ENCODE measurements at places on chromosomes 1 and 21. TPM values are rescaled to one million over a fixed set of nuclear protein-coding genes. Genes with fewer than 3 reads are reported as not detected.

GRCh38 chr1:183871142-183871541 lies 66.2 kb downstream of the RGL1 start:
- H3K27ac ChIP-seq: no peak overlapping the region
- no peak for DNase-seq
- H3K27me3 ChIP-seq: peaks cover 15% of the 10 kb centered on the region
- no peaks in the 10 kb centered on the region for H3K4me1 ChIP-seq

DNA sequence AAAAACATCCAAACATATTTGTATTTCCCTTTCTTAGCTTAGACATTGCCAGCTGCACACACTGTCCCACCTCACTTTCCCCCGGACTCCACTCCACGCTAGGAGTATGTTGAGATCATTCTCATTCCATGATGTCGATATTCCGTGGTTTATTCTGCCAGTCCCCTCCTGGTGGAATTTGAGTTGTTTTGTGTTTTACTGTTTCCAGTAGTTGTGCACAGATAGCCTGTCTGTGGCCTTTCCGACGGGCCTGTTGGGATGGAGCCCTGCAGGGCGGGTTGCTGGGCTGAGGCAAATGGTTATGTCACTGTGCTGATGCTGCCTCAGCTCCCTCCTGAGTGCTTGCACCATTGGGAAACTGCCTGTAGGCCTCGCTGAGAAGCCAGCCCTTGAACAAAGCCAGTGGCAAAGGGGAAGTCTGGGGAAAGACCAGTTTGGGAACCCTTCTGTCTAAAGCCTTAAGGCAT lies 12.8 kb downstream of the TRAPPC10 start:
- H3K27me3 ChIP-seq: no peaks in the 10 kb centered on the region
- H3K36me3 ChIP-seq: peaks cover 18% of the 10 kb centered on the region
- H3K4me3 ChIP-seq: no peak overlapping the region
- no peak for DNase-seq

DNA sequence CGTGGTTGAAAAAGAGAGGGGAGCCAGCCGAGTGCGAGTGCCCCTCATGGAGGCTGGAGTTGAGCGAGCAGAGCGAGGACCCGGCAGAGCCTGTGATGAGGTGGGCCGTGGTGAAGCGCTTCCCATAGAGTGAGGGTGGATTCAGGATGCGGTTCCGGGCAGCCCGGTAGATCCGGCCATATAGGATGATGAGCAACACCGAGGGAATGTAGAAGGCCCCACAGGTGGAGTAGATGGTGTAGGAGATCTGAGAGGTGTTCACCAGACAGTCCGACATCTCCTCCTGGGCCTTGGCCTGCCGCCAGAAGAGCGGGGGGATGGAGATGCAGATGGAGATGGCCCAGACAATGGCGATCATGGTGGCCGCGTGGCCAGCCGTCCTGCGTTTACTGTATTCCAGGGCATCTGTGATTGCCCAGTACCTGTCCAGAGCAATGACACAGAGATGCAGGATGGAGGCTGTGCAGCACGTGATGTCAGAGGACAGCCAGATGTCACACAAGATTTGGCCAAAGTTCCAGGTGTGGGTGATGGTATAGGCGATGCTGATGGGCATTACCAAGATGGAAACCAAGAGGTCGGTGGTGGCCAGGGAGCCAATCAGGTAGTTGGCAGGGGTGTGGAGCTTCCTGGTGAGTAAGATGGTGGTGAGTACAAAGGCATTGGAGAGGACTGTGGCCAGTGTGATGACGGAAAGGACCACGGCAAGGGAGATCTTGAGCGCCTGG lies 23.7 kb downstream of the HTR1D start:
- H3K4me1 ChIP-seq: no peaks in the 10 kb centered on the region
- no peak overlapping the region for H3K4me3 ChIP-seq
- DNase-seq: no peak
- no peaks in the 10 kb centered on the region for H3K36me3 ChIP-seq
- peaks cover 56% of the 10 kb centered on the region for H3K27me3 ChIP-seq

GRCh38 chr1:84773195-84773594 lies 82.9 kb upstream of the SSX2IP start:
- H3K27ac ChIP-seq: no peak overlapping the region
- H3K27me3 ChIP-seq: peaks cover 2% of the 10 kb centered on the region
- no peak for DNase-seq
- no peaks in the 10 kb centered on the region for H3K4me1 ChIP-seq
- no peak overlapping the region for H3K4me3 ChIP-seq

The OR10K1 gene
- total RNA-seq: not detected

The ICOSLG gene
- total RNA-seq: 0.62 TPM

- no peaks in the 10 kb centered on the region for H3K4me1 ChIP-seq
- H3K36me3 ChIP-seq: peaks cover 7% of the 10 kb centered on the region
- no peak overlapping the region for H3K27ac ChIP-seq
- H3K27me3 ChIP-seq: no peaks in the 10 kb centered on the region
Observed at GRCh38 chr1:90964444-90965035, 57.3 kb downstream of the ZNF644 start.

The L1TD1 gene
- total RNA-seq: 0.09 TPM

DNA sequence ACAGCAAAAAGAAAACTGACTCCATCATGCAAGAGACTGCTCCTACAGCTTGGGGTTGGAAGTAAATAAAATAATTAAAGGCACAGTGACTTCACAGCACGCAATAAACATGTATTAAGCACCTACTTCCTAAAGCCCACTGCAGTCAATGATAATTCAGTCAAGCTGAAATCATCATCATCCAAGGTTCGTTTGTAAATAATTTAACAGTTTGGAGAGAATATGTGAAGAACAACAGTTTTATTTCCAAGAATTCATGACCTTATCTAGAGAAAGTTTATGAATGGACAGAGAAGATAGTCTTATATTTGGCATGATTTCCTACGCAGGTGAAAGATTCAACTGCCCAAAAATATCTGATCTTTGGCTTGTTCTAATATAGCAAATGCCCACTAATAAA lies 86.8 kb downstream of the SMYD3 start:
- no peak overlapping the region for H3K4me3 ChIP-seq
- no peaks in the 10 kb centered on the region for H3K36me3 ChIP-seq
- peaks cover 4% of the 10 kb centered on the region for H3K4me1 ChIP-seq
- no peak overlapping the region for H3K27ac ChIP-seq

GRCh38 chr1:117058810-117059209 lies 1.3 kb upstream of the TTF2 start:
- no peaks in the 10 kb centered on the region for H3K27me3 ChIP-seq
- H3K4me1 ChIP-seq: peaks cover 14% of the 10 kb centered on the region
- H3K27ac ChIP-seq: peak overlapping the region; percentile 92

The AK5 gene
- not detected for total RNA-seq

The SPATA45 gene
- total RNA-seq: not detected

- H3K27me3 ChIP-seq: no peaks in the 10 kb centered on the region
- no peak overlapping the region for H3K27ac ChIP-seq
- no peaks in the 10 kb centered on the region for H3K36me3 ChIP-seq
- H3K4me1 ChIP-seq: no peaks in the 10 kb centered on the region
- no peak overlapping the region for H3K4me3 ChIP-seq
Observed at GRCh38 chr1:107936498-107937481, 28.2 kb downstream of the VAV3 start.

DNA sequence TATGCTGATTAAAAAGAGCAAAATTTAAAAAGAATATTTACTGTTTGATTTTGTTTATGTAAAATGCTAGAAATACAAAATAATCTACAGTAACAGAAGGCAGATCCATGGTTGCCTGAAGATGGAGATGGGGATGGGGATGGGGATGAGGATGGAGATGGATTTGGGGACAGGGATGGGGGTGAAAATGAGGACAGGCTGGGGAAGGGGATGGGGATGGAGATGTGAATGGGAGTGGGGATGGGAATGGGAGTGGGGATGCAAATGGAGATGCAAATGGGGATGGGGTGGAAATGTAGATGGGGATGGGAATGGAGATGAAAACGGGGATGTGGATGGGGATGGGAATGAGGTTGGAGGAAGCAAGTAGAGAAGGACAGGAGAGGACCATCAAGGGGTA lies 252.2 kb downstream of the PLPP3 start:
- no peak for DNase-seq
- no peak overlapping the region for H3K27ac ChIP-seq
- H3K4me3 ChIP-seq: no peak overlapping the region
- no peaks in the 10 kb centered on the region for H3K36me3 ChIP-seq
- H3K4me1 ChIP-seq: no peaks in the 10 kb centered on the region

- no peaks in the 10 kb centered on the region for H3K4me1 ChIP-seq
- H3K27ac ChIP-seq: no peak overlapping the region
- DNase-seq: no peak
- H3K27me3 ChIP-seq: peaks cover 36% of the 10 kb centered on the region
- H3K4me3 ChIP-seq: no peak overlapping the region
Observed at GRCh38 chr1:56472860-56473259, 106.5 kb downstream of the PLPP3 start.

GRCh38 chr1:74946388-74946787 lies 187.8 kb upstream of the LHX8 start:
- no peak for DNase-seq
- no peaks in the 10 kb centered on the region for H3K4me1 ChIP-seq
- no peaks in the 10 kb centered on the region for H3K27me3 ChIP-seq
- no peak overlapping the region for H3K4me3 ChIP-seq
- no peaks in the 10 kb centered on the region for H3K36me3 ChIP-seq
- no peak overlapping the region for H3K27ac ChIP-seq

The FAM163A gene
- total RNA-seq: not detected

DNA sequence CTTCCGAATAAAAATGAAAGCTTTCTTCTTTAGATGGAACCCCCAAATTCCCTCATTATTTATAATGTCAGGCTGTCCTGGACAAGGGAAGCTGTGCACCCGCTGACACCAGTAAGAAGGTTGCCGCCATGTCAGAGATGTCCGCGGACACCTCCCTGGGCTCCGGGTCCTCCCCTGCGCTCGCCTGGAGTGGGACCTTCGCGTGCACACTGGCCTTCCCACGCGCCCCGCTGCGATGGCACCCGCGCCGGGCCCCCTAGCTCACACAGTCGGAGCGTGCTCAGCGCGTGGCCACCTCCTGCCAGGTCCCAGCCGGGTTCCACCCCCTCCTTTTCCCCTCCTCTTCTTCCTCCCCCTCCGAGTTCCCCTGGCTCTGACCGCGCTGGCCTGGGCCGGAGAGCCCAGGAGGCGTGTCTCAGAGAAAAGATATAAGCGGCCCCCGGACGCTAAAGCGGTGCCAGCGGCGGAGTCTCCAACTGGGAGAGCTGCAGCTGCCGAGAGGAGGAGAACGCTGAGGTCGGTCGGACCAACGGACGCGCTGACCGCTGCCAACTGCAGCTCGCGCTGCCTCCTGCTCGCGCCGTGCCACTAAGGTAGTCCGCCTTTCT lies at the start of gene G0S2:
Gene G0S2, plus strand, starts transcription at position 456 of the 608 bp plus-strand sequence. CDS start 273 bp downstream, outside the sequence.
- peak within 1 kb of the TSS; percentile 48 for H3K27ac ChIP-seq
- H3K27me3 ChIP-seq: peaks cover 15% of the 10 kb centered on the region
- peak; percentile 32 for DNase-seq

The CATSPER4 gene
- total RNA-seq: 0.13 TPM

DNA sequence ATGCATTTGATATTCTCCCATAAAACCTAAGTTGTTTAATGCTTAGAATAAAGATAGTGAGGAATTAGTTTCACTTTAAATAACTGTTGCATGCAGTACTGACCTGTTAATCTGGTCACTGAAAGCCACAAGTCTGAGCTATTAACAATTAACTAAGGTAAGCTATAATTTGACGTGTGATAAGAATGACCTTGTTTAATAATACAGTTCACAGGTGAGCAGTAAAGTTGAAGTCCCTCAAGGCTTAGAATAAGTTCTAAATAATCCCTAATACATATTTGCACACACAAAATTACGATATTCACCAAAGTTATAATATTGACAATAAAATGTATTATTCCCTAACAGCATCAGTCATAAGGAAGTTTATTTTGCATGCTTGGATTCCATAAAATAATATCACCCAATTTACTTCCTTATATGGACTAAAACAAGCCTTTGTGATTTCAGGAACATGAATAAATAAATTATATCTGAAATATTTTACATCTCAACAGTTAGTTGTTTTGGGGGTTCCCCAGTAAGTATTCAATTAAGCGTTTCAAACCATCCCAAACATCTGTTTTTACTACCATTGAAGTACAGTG lies 70.6 kb upstream of the CHRM3 start:
- H3K4me3 ChIP-seq: no peak overlapping the region
- DNase-seq: no peak
- H3K4me1 ChIP-seq: no peaks in the 10 kb centered on the region
- no peaks in the 10 kb centered on the region for H3K36me3 ChIP-seq

The AQP10 gene
- 4.9 TPM for total RNA-seq

The RPS27 gene
- total RNA-seq: 2,307 TPM

DNA sequence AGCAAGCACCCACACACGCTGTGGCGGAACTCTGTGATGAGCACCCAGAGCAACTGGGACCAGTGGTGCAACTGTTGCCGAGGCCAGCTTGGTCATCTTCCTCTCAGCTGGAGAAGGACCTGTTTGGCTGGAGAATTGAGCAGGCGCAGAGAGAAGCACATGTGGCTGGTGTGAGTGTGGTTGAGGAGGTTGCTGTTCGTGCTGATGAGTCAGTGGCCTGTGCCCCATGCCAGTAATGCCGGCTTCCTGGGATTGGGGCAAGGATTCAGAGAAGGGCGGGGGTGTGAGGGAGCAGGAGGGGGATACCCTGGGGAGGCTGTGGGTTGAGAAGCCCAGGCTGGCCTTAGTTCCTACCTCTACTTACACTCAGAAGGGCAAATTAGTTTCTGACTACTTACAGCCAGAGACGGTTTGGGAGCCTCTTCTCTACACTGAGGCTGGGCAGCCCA lies 57.5 kb upstream of the EPS8L3 start:
- H3K27ac ChIP-seq: peak overlapping the region; percentile 80
- no peaks in the 10 kb centered on the region for H3K36me3 ChIP-seq
- H3K4me1 ChIP-seq: peaks cover 71% of the 10 kb centered on the region
- no peaks in the 10 kb centered on the region for H3K27me3 ChIP-seq

- peaks cover 7% of the 10 kb centered on the region for H3K27me3 ChIP-seq
- H3K4me1 ChIP-seq: no peaks in the 10 kb centered on the region
- DNase-seq: no peak
- no peak overlapping the region for H3K4me3 ChIP-seq
Observed at GRCh38 chr1:53330819-53331218, 2.9 kb upstream of the LRP8 start.

GRCh38 chr1:116243333-116244054 lies 129.6 kb upstream of the ATP1A1 start:
- H3K36me3 ChIP-seq: no peaks in the 10 kb centered on the region
- no peak overlapping the region for H3K4me3 ChIP-seq
- no peaks in the 10 kb centered on the region for H3K4me1 ChIP-seq
- H3K27me3 ChIP-seq: peaks cover 18% of the 10 kb centered on the region
- DNase-seq: no peak

GRCh38 chr1:163090321-163090945 lies 21.3 kb downstream of the RGS4 start:
- H3K4me3 ChIP-seq: no peak overlapping the region
- no peak overlapping the region for H3K27ac ChIP-seq
- no peaks in the 10 kb centered on the region for H3K36me3 ChIP-seq
- DNase-seq: no peak
- H3K4me1 ChIP-seq: no peaks in the 10 kb centered on the region

DNA sequence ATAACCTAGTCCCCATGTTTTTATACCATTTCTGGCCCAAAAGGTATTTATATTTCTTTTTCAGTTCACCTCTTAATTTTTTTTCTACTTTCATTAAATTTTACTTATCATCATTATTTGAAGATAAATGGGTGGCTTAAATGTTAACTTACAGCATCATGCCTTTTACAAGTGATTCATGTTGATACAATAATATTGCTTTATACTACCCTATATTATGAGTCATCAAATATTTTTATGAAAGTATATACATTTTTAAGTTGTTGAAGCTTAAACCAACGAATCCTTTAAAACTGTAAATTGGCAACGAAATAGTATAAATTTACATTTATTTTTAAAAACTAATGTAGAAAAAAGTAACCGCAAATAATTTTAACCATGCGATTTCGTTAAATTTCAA lies 207.9 kb downstream of the DPYD start:
- no peak overlapping the region for H3K4me3 ChIP-seq
- H3K36me3 ChIP-seq: no peaks in the 10 kb centered on the region
- H3K4me1 ChIP-seq: no peaks in the 10 kb centered on the region

All from K562 (cell line).